ENCODE measurements at places on chromosomes 16 and 17.

DNA sequence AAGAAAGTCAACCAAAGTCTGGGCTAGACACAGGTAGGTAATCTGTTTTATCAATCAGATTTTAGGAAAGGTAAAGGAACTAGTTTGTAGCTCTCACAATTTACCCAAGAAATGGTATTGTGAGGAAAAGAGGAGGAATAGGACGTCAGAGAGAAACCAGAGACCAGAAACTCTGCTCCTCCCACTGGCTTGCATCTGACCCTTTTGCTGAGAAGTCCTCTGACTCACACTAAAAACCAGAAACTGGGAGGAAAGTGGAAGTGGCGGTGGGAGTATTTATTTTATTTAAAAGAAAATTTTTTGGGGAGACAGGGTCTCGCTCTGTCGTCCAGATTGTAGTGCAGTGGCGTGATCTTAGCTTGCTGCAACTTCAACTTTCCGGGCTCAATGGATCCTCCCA lies 38.0 kb upstream of the MNT start:
- DNase-seq: no peak

DNA sequence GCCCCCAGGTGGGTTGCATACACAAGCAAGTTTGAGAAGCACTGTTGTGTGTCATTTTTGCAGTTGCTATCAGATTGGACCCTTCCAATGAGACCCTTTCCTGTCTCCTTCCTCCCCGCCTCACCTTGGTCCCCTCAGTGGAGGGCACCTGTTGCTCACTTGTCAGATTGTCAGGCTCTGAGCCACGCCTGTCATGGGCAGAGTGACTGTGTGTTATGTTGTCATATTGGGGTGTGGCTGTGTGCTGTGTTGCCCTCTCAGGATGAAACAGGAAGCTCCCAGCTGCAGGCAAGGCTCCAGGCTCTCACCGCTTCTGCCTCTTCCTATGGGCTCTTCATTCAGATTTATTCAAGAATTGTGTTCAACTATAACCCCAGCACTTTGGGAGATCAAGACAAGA lies 302.9 kb downstream of the CPPED1 start:
- no peak for DNase-seq

GRCh38 chr16:88820385-88821025 lies 8.8 kb upstream of the APRT start:
- DNase-seq: no peak

GRCh38 chr17:38844261-38844757 lies 9.2 kb downstream of the RPL23 start:
- DNase-seq: no peak

- no peak for DNase-seq
Measured at GRCh38 chr17:75176625-75177024, 6.1 kb downstream of the SUMO2 start.

GRCh38 chr16:82061861-82062525 lies 26.9 kb downstream of the HSD17B2 start:
- no peak for DNase-seq

DNA sequence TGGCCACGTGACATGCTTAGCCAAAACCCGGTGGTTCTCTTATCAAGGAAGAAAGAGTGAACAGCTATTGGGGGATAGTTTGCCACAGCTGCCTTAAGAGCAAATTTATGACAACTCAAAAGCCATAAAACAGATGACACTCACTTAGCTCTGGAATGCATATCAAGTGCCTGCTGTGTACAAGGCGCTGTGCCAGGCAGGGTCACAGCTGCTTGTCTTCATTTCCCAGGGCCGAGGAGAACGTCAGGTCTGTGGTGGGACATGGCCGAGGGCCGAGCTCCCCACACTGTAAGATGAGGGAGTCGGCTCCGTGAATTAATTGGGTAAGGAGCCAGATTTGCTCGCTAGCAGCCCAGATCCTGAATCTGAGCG lies 14.0 kb downstream of the EEF2K start:
- DNase-seq: no peak

GRCh38 chr16:66566051-66566901 lies at the start of gene CMTM1:
Gene CMTM1, plus strand, starts transcription at chr16:66566439. Its CDS starts 75 bp downstream, at chr16:66566514.
- DNase-seq: no peak

- DNase-seq: no peak
Measured at GRCh38 chr17:50640686-50641351, 6.1 kb downstream of the ABCC3 start.

DNA sequence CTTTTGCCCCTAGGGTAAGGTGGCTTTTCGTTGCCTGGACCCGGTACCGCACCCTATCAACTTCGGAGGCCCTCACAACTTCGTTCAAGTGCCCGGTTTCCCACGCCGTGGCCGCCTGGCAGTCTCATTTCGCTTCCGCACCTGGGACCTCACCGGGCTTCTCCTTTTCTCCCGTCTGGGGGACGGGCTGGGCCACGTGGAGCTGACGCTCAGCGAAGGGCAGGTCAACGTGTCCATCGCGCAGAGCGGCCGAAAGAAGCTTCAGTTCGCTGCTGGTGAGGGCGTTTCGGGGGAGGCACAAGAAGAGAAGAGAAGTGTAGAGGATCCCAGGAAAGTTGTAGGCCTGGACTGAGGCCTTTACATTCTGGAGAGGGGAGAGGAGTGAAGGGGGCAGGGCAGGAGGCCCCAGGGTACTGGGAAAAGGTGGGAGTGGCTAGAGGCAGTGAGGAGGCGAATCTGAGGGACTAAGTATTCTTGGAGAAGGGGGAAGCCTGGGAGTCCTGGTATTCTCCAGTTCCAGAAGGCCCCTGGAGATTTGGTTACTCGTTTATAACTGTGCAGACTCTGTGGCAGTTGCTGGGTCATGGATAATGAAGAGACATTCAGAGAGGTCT lies 5.5 kb downstream of the CNTNAP1 start:
- DNase-seq: no peak

DNA sequence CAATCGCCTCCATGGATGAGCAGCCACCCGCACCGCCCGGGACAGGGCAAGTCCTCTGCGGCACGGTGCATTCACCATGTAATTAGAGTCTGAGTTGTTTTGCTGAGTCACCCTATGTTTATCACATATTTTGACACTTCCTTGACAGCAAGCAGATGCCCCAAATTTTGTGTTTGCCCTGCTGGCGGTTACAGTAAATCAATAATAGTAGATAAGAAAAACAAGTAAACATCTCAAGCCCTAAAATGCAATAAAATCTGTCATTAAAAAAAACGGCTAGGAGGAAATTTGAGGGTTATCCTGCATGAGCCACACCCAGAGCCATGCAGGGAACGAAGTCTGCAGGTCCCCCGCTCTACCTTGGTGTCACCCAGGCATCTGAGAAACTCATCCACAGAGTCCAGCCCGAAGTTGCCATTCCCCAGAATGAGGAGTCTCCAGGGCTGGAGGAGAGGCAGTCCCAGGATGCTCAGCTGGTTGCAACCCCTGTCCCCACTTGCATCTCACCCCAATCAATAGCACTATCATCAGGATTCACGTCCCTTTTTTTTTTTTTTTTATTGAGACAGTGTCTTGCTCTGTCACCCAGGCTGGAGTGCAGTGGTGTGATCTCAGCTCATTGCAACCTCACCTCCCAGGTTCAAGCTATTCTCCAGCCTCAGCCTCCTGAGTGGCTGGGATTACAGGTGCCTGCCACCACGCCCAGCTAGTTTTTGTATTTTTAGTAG lies 16.5 kb upstream of the ST6GALNAC1 start:
- no peak for DNase-seq

DNA sequence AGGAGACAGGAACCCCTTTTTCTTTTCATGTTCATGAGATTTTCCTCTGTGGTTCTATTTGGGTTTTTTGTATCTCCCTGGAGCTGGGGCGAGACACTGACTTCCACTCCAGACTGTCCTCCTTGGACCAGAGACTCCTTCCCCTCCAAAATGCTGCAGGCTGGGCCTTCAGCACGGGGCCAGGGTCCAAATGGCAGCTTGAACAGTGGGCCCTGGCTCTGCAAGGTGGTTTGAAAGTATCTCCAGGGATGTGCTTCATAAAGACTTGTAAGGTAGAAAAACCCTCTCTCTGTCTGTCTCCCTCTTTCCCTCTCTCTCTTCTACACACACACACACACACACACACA lies 236.1 kb downstream of the ZNF423 start:
- peak; percentile 30 for DNase-seq

DNA sequence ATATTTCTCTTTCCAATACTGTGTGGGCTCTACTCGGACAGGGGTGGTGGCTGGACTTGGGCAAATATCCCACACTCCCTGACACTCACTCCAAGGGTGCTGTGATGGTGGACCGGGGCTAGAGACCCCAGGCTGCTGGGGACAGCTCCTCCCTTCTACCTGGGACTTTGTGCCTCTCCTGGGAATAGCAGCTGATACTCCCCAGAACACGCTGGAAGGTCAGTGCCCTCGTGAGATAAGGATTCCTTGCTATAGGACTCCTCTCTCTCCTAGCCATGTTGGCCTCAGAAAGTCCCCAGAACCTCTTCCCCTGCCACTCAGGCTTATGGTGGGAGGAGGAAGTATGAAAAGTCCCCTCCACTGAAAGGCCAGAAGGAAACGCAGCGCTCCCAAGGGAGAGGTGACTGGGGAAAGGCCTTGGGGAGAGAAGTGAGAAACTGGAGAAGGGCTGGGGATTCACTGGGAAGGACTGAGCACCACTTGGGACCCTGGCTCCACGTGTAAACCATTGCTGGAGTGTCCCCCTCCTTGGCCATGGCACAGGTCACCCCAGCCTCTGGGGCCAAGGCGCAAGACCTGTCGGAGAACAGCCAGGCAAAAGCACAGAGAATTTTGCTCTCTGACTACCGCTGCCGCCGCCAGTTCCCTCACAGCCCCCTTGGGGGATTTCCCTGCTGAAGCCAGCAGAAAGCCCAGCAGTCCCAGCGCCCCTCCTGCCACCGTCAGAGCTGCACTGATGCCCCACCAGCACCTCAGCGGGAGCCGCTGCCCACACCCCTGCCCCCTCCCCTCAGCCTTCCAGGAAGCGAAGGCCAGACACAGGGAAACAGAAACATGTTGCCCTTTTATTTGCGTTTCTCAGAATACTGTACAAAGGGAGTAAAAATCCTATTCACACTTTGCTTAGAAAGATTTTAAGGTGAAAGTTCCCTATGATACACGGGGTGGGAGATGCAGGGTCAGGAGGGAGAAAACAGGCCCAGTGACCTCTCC lies 2.1 kb upstream of the GSDMB start:
- no peak for DNase-seq

DNA sequence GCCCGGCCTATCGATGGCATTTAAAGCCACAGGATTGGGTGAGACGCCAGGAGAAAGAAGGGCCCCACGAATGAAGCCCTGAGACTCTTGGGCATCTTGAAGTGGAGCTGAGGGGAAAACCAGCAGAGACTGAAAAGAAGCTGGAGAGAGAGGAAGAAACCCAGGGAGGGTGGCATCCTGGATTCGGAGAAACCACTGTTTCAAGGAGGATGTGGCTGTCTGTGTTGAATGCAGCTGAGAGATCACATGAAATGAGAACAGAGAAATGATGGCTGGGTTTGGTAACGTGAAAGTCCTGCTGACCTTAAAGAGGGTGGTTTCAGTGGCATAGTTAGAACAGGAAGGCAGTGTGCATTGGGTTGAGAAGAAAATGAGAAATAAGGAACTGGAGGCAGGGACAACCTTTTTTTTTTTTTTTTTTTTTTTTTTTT lies 3.8 kb downstream of the TNFSF12 start:
- no peak for DNase-seq
